Stimulated activated CD4-positive, alpha-beta T cell treated with anti-CD3 and anti-CD28 coated beads, Interleukin-1b, Interleukin-23, amount 100 ng/mL, for 1 hour (primary cell): ENCODE measurements at places on chromosomes 1 and 21.

DNA sequence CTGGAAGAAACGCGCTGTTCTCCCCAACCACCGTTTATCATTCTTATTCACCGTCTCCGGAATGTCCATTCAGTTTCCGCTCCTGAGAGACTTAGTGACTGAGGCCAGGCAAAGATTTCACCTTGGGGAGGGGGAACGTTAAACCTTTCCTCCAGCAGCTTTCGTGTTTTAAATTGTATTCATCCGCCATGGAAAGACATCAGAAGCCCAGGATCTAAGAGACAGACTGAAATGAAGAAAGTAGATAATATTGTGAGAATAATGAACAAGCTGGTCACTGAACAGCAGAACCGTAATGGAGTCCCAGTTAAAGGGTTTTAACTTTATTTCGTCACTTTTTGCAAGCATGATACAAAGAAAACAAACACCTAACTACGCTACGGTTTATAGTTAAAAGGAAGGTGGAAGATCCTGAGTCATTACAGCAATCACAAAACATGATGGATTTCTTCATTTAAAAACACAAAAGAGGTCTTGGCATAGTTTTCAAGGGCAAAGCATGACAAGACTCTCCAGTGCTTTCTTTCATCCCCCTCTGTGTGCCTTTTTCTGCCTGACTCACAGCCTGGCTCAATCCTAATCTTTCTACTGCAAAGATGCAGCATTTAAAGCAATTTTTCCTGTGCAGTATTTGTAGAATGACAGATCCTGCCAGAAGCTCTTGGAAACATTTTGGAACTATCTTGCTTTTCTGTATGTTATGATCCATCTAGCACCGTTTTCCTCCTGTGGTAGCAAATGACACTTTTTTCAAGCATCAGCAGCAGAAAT, 722 bp upstream of the SLC19A2 start:
- no peak for DNase-seq

GRCh38 chr1:22983944-22984343, 11.3 kb upstream of the LACTBL1 start:
- no peak for DNase-seq

GRCh38 chr1:148379170-148379500, 104.0 kb downstream of the PPIAL4G start:
- DNase-seq = no peak

DNA sequence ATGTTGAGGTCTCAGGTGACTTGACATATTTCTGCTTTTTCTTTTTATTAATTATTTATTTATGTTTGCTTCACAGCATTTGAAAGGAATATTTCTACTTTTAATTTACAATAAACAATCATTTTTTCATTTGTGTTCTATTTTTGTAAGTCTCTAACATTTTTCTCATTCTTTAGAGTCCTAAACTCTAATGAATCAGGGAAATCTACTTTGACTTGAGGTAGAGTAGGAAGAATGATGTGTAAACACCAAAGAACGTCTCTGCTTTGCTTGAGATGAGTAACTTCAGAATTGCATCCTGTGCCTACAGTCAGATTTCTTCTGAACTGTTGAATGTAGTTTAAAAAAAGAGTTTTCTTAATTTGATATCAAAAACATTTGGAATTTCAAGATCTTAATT, 65.2 kb downstream of the CNST start:
- no peak for DNase-seq

- no peak for DNase-seq
Measured at GRCh38 chr1:28965271-28965870, 51.0 kb downstream of the EPB41 start.

DNA sequence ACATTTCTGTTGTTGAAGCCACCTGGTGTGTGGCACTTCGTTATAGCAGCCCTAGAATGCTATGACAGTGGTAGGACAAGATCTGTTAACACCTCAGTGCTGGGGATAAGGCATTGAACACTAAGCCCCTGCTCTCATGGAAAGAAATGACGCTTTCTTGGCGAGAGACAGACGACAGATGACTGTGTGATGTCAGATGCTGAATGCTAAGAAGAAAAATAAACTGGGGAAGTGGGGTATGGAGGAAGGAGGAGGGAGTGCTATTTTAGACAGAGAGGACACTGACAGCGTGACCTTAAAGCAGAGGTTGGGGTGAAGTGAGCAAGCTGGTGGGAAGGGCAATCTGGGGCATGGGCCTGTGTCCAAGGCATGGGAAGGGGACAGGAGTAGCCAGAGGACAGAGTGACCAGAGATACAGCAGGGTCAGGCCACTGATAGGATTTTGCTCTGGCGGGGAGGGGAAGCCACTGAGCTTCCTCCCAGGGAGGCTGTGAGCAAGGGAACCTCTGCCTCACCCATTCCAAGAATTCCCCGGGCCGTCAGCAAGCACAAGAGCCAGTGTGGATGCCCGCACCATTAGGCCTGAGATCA, 15.2 kb downstream of the DOP1B start:
- no peak for DNase-seq

GRCh38 chr1:179003512-179004066, 22.1 kb upstream of the FAM20B start:
- no peak for DNase-seq

- DNase-seq = no peak
Measured at GRCh38 chr1:240338837-240339236, 247.2 kb downstream of the FMN2 start.

- DNase-seq = no peak
Measured at GRCh38 chr1:90798344-90798743, 81.2 kb upstream of the BARHL2 start.

- no peak for DNase-seq
Measured at GRCh38 chr1:191348328-191348727, 809.9 kb upstream of the RGS18 start.

- no peak for DNase-seq
Measured at GRCh38 chr1:183126528-183126927, 59.5 kb upstream of the LAMC2 start.

DNA sequence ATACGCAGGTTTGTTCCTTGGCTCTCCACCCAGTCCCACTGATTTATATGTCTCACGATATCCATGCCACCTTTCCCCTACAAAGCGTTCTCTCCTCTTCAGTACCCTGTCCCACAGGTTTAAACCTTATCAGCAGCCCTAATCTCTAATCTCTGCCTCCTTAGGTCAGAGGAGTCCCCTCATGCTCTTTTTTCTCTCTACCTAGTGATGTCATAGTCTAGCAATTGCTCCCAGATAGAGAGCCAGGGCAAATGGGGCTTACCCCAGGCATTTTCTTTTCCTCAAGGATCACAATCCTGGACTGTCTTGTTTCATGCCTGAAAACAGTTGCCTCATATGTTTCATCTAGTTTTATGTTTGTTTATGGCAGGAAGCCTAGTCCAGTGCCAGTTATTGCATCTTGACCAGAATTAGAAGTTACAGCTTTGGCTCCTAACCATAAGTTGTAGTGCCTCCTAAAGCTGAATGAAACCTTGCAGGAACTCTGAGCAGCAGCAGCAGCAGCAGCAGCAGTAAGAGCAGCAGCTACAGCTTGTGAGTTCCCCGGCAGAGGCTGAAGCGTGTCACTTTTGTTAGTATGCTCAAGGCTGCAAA, 26.7 kb upstream of the TP53BP2 start:
- no peak for DNase-seq

GRCh38 chr1:63027176-63027575, 243.2 kb downstream of the ATG4C start:
- DNase-seq = no peak
